ENCODE measurements at places on chromosomes 2 and 18.

DNA sequence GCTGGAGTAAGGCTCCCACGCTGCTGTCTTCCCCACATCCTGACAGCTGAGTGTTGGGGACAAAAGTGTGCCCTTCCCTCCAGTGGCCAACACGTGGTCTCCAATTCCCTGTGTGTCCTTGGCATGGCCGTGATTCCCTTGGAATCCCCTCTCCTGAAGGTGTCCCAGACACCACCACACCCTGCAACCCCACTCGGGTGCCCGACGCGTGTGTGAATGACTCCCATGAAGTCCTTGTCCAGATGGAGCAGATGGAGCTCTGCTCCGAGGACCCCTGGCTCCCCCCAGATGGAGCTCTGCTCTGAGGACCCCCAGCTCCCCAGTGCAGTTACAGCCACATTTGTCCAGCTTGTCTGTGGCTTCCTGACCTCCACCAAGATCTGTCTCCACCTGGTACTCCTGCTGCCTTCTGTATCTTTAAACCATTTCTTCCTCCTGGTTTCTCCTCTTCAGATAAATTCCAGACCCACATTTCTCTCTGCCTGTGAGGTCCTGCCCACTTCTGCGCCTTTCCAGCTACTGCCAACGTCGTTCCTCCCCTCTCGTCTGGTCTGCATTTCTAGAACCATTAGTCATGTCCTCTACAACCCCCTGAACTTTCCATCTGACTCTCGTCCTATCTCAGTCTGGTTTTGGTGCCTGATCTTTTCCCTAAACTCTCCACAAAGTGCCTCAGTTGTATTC, 86.8 kb upstream of the PXDN start:
- no peak for DNase-seq

DNA sequence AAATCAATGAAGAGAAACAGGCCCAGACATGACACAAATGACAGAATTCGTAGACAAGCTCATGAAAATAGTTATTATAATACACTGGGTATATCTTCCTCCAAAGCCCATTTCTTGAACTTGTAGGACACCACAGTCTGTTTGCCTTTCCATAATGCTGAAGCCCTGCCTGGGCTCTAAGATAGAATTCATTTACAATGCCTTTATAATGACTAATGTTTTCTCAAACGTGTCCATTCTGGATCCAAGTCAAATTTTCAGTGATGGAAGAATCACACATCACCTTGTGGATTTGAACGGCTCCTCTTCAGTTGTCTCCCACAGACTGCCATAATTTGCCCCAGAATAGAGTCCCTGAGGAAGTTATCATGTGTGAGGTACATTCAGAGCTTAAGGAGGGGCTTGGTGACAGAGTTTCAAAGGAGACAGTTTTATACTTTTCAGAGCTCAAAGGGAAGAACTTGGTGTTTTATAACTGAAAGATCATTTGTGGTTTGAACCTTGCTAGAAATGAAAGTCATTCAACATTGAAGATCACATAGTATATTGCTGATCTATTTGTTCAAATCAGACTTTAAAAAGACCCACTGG, 38.2 kb downstream of the CASP8 start:
- no peak for DNase-seq

GRCh38 chr2:201127570-201127969, 11.6 kb downstream of the CFLAR start:
- no peak for DNase-seq

DNA sequence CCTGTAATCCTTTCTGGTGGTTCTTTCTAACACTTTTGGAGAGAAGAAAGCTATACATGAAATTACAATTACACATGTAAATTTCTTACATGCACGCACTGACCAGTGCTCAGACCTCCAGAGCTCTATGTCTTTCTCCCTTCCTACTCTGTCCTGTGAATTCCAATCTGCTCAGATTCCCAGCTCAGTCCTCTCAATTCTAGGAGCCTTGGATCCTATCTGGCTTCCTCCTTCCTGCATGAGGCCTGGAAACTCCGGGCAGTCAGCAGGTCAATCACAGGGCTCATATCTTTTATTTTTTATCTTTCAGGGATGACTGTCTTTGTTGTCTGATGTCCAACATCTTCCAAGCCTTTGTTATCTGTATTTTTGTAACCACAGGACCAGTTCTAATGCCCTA, 56.0 kb downstream of the NEURL3 start:
- DNase-seq = no peak

- no peak for DNase-seq
Observed at GRCh38 chr18:48367557-48367956, 41.6 kb downstream of the ZBTB7C start.

DNA sequence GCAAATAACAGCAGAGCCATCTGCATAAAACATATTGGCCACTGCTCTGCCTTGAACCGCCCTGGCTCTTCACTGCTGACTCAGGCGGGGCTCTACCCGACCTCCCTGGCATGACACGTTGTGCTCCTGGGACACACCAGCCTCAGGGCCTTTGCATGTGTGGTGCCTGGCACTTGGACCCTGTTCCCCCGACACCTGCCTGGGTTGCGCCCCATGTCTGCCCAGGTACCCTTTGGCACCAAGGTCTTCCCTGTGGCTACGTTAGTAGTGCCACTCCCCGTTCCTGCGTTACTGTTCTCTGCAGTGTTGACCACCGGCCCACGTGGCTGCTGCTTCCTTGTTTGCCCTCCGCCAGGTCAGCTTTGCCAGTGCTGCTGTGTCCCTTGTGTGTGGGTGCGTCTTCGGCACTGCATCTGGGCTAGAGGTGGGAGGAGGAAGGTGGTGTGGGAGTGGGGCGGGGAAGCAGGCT, 20.3 kb downstream of the ATG4B start:
- DNase-seq = no peak

- DNase-seq = no peak
Observed at GRCh38 chr18:79585395-79586370, 93.9 kb upstream of the CTDP1 start.

All from esophagus squamous epithelium (tissue), 5 donors.